ENCODE measurements at places on chromosomes 6 and 20.

DNA sequence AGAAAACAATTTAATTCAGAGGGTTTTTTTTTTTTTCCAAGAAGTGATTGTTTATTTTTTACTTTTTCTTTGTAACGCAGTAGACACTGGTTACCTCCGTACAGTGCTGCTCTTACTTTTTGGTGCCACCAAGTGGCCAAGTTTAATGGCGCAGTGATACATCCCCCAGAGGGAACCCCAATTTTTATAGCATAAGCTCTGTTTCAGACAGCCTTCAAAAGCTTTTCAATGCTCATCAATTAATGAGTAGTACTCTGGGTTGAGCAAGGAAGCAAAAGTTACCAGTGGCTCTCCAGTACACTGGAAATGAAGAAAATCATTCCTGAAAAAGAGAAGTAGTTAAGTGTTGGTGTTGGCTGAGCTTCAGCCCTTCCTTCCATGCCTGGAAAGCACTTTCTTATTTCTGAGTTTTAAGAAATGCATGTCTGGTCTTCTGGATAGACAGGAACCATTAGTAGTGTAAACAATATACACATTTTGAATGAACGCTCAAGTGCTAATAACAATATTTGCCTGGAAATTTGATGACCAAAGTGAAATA is 129.1 kb upstream of the SMLR1 start:
- DNase-seq: peak; percentile 39

DNA sequence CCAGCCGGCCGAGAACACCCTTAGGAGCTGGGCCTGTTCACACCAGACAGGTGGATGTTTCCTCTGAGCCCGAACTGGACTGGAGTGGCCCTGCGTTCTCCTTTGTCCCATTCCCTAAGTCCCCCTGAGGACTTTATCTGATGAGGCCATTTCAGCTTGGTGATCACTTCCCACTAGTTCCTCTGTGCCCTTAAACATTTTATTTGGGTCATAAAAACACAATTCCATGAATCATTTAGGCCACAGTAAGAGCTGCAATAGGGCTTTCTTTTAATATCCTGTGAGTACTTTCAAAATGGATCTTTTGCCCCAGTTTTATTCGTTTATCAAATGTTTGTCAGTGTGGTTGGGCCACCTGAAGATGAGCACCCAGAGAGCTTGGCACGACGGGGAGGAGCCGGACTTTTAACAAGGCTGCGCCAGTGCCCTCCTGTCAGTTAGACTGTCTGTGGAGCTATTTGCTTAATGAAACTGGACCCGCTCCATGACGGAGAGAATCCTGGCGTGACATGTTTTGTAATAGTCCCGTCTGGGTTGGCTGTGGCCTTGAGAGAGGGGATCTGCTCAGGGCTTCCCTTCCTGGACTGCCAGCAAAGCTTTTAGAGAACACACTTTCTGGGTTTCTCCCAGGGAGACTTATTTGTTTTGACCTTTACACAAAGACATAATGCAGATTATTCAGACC is 53.5 kb downstream of the ZDHHC14 start:
- no peak for DNase-seq

- no peak for DNase-seq
These were observed 12.2 kb downstream of the FILIP1 start for GRCh38 chr6:75481394-75481793.

DNA sequence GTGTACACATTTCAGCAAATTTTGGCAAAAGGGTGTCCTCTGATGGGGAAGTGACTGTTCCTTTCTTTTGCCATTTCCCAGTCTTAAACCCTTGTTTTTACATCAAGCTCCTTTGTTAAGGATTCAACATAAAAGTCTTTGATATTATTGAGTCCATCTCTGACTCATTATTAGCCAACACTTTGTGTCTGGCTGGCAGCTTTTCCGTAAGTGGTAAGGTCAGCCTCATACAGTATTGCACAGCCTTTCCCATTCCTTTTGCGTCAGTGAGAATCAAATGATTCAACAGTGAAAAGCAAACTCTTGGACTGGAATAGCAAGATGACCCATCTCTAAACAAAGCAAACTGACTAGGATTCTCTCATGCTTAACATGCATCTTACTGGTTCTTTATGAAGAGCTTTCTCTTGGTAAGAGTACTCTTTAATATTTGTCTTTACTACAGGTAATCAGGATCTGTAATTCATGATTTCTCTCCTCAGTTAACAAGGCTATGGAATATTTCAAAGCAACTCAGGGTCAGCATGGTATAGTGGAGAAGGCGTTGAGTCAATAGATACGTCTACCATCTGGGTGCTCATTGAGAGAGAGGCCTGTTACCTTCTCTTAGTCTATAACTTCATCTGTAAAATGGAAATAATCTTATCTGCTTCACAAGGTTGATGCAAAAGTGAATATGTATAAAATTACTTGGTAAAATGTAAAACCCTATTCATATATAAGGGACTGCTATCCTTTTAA is 183.6 kb downstream of the PRL start:
- no peak for DNase-seq

- no peak for DNase-seq
These were observed 254.7 kb downstream of the SMOC2 start for GRCh38 chr6:168695701-168696100.

GRCh38 chr6:72149715-72150114 is 263.4 kb downstream of the RIMS1 start:
- DNase-seq: no peak

- no peak for DNase-seq
These were observed 433.7 kb upstream of the RGS17 start for GRCh38 chr6:153564803-153565202.

DNA sequence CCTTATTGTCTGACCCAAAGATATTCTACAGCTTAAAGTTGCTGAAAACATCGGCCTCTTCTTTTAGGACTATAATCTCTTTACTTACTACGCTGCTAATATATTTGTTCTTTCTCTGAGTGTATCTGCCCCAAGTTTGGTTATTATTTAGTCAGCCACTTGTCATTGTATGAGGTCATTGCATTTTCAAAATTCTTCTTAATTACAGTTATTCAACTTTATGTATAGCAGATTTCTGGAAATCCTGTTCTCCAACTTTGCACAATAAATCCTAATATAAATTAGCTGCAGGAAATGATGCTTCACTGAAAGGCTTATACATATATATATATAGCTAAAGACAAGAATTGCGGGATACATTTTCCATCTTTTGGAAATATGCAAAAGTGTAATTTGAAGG is 88.5 kb upstream of the HIVEP1 start:
- DNase-seq: no peak

DNA sequence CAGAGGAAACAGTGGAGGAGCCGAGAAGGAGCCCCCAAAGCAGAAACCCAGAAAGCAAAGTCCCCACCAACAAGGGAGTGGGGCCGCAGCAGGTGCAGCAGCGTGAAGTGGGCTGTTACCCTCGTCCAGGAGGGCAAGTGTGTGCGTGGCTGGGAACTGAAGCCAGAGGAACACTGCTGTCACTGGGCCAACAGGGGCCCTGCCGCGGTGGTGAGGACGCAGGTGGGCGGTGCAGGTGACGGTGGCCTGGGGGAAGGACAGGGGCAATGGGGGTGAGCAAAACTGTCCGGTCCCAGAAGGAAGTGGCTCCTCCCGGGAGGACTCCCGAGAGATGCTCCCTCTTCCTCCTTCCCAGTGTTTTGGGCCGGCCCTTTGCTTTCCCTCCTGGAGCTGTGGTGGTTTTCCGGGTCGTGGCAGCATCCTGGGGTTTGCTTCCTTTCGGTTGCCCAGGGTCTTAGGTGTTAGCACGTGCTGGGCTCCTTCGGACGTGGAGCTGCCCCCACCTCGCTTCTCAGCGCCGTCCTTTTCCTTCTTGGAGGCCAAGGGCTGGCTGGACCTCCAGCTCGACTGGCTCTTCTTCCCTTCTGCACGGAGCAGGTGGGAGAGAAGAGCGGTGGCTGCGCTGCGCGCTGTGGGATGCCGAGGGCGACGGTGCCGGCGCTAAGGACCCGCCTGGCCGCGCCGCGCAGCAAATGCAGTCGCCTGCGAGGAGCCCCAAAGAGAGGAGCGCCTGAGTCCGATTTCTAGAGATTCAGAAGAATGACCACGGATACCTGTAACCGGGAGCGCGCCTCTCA is 62.7 kb upstream of the SLC2A12 start:
- DNase-seq: no peak

DNA sequence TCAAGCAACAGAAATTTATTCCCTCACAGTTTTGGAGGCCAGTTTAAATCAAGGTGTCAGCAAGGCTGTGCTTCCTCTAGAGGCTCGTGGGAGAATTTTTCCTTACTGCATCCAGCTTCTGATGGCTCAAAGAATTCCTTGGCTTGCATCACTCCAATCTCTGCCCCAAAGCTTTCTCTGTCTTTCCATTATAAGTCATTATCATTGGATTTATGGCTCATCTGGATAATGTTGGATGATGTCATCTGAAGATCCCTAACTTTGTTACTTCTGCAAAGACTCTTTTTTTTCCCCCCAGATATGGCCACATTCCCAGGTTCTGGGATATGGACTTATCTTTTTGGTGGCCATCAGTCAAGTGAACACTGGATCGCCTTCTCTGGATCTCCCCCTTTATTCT is 146.3 kb upstream of the B3GAT2 start:
- no peak for DNase-seq

- DNase-seq: no peak
These were observed 6.5 kb downstream of the TGM6 start for GRCh38 chr20:2387180-2387577.

DNA sequence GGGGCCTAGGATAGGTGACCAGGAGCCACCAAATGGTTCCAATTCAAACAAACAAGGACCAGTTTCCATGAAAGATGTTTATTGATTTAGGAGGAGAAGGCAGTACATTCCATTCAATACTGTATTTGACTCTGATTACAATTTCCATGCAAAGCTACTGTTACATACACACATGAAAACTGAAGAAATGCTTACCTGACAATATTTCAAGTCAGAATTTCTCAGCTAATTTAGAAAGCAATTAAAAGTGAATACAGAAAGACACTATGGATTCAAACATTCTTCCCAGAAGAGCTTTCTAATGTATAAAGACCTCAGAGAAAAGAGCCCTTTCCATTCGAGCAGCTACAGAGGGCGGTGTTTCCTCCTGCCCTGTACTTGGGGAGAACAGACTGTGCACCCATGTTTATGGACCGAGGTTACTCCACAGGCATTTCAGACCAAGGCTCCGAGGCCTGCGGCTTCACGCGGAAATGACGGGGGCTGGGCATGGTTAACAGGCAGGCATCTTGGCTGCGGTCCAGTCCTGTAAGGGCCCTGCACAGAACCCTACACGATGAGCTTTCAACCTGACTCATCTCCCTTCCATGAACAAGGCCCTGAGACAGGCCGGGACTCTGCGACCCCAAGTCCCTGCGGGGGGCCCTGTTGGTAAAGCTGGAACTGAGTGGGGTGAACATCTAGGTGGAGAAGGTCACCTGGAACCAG is 25.7 kb upstream of the TCFL5 start:
- peak; percentile 53 for DNase-seq

DNA sequence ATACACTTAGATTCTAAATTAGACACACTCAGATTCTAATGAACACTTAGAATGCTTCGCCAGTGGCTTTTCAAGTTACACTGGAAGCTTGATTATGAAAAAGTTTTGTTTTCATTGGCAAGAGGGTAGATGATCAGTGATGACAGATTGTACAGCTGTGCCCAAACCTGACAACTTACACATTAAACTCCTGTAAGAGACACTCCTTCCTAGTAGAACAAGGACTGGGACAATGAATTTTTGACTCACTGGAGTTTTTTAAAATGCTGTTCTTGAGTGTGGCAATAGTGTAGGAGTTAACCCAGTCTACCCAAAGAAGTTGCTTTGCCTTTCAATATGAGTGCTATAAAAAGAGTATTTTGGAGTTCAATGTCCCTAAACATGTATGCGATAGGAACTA is 140.8 kb downstream of the SLC16A10 start:
- DNase-seq: no peak

- no peak for DNase-seq
These were observed 528.9 kb downstream of the EPM2A start for GRCh38 chr6:145206247-145206907.

DNA sequence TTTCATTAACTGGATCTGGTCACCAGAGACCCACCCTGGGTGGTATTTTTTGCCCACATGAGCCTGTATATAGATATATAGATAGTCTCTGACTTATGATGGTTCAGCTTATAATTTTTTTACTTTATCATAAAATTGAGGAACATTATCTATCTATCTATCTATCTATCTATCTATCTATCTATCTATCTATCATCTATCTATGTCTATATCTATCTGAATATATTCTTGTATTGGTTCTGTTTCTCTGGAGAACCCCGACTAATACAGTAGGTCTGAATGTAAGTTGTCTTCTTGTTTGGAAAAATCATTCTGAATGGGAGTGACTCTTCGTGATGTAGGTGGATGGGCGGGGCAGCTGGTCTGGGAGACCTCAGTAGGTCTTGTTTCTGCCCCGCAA is 13.3 kb upstream of the CDKN1A start:
- DNase-seq: no peak

- DNase-seq: no peak
These were observed 18.2 kb downstream of the BMP7 start for GRCh38 chr20:57248132-57248797.

- DNase-seq: no peak
These were observed 257.0 kb downstream of the NRN1 start for GRCh38 chr6:5749651-5750215.

DNA sequence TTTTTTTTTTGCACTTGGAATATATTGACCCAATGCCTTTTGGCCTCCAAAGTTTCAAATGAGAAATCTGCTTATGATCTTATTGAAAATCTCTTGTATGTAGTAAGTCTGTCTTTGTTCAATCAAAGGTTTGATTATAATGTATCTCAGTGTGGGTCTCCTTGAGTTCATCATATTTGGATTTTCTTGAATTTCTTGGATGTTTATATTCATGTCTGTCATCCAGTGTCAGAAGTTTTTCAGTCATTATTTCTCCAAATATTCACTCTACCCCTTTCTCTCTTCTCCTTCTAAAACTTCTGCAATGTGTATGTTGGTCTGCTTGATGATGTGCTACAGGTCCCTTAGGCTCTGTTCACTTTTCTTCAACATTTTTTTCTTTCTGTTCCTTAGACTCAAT is 95.9 kb upstream of the PTPRK start:
- DNase-seq: no peak

GRCh38 chr6:21396313-21396712 is 197.2 kb upstream of the SOX4 start:
- DNase-seq: no peak

GRCh38 chr6:135707426-135707825 is 144.1 kb upstream of the PDE7B start:
- DNase-seq: no peak

GRCh38 chr20:47785311-47785853 is at the start of gene SULF2:
Gene SULF2 (minus strand): TSS chr20:47785481. CDS start chr20:47757363, 28,118 bp downstream.
- DNase-seq: no peak

GRCh38 chr6:93081901-93082300 is 337.5 kb downstream of the EPHA7 start:
- DNase-seq: no peak

- no peak for DNase-seq
These were observed 1058.0 kb upstream of the FLRT3 start for GRCh38 chr20:15395457-15395856.

- no peak for DNase-seq
These were observed 326.6 kb upstream of the SASH1 start for GRCh38 chr6:148016013-148016412.

GRCh38 chr6:161435748-161436070 is 161.8 kb upstream of the AGPAT4 start:
- no peak for DNase-seq

GRCh38 chr6:53011979-53012378 is 16.9 kb upstream of the GSTA4 start:
- no peak for DNase-seq

All from naive thymus-derived CD8-positive, alpha-beta T cell (primary cell).